ENCODE measurements at places on chromosomes 7 and 10.

DNA sequence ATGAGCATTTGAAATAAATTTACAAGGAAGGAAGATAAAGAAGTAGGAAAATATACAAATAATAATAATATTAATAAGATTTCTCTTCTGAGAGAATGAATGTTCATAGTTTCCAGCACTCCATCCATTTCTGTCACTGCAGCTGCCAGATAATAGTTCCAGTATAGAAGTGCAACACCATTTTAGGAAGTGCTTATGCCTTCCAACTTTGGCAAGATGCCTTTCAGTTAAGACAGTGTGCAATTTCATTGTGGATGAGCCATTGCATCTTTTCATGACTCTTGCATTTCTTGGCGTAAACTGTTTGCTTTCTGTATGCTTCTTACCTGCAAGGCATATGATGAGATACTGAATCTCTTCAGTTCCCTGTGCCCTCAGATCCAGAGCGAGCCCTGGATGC is 185.0 kb downstream of the PDE1C start:
- no peak for DNase-seq

GRCh38 chr10:134247-135131 is 766 bp upstream of the ZMYND11 start:
- DNase-seq: peak; percentile 23

DNA sequence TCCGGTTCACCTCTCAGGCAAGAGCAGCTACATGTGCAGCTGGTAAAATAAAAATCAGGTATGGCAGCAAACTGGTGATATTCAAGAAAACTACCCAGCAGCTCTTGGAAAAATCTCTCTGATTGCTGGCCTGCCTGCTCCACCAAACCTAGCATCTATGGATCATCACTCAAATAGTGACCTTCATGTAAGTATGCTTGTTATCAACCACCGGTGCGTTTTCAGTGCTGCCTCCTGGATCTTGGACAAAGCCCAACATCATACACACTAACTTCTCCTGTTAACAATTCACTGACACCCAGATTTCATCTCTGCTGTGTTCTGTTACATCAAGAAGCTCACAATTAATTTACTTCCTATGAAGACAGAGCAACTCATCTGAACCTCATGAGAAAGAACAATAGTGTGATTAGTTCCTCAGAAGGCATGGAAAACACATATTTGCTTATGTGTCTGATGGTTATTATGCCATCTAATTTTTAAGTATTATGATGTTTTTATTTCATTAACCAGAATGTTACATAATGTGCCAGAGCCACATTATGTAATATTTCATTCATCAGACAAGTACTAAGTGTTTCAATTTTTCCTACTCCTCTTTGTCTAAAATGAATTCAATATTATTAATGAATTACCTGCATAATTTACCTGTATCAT is 8.8 kb downstream of the CDK6 start:
- DNase-seq: no peak

- no peak for DNase-seq
Observed at GRCh38 chr10:96420228-96421009, 61.6 kb upstream of the OPALIN start.

DNA sequence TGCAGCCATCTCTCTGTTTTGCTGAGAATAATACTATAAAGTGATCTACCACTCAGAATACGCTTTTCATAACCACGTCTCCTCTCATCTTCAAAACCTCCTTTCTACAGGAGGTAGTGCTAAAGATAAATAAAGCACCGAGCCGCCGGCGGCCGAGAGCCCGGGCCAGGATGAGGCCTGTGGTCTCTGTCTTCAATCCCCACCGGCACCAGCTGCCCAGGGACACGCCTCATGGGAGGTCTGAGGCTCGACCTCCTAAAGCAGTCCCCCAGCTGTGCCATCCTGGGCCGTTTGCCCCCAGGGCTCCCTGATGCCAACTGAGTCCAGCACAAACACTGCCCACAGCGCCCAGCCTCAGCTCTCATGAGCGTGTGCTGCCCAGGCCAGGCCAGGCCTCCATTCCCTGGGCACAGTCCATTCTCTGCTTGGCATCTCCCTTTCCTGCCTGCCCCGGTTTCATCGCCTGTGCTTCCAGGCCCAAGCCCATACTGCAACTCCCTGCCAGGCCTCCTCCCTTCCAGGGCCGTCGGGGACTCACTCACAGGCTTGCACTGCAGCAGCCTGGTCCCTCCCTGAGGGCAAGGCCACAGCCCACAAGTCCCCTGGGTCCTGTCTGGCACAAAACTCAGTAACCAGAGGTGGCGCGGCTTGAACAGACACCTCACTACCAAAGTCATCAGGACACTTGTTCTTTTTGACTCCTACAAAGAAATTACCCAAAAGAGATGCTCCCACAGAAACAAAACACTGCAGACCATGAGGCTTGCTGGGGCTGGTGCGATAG is 2.5 kb downstream of the INTS1 start:
- no peak for DNase-seq

- no peak for DNase-seq
Observed at GRCh38 chr7:38819463-38819862, 89.5 kb downstream of the VPS41 start.

- no peak for DNase-seq
Observed at GRCh38 chr7:138303230-138304070, 156.6 kb upstream of the TRIM24 start.

GRCh38 chr10:44786286-44786850 is 124.8 kb upstream of the TMEM72 start:
- no peak for DNase-seq

Measured in stimulated activated CD4-positive, alpha-beta T cell treated with anti-CD3 and anti-CD28 coated beads, Interleukin-12 subunit alpha, Interleukin-12 subunit beta, amount 100 ng/mL, for 48 hours (primary cell).